ENCODE measurements at places on chromosomes 13 and 19.

GRCh38 chr19:44592451-44592890 is 20.9 kb upstream of the IGSF23 start:
- DNase-seq = no peak

DNA sequence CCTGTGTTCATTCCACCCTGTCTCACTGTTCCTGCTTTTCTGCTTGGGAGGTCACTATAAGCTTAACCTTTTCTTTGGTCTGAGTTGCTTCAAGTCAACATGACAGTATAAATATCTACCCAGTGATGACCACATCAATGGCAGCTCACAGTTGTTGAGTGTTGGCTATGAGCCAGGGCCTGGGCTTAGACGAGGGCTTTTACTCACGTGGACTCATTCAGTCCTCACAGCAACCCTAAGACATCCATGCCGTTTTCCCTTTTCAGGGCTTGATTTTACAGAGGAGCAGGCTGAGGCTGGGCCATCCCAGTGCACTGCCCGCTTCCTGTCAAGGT is 10.2 kb upstream of the CCDC97 start:
- no peak for DNase-seq

- no peak for DNase-seq
Measured at GRCh38 chr13:34421858-34422475, 520.1 kb upstream of the NBEA start.

- DNase-seq = no peak
Measured at GRCh38 chr19:19537075-19538048, 703 bp upstream of the CILP2 start.

DNA sequence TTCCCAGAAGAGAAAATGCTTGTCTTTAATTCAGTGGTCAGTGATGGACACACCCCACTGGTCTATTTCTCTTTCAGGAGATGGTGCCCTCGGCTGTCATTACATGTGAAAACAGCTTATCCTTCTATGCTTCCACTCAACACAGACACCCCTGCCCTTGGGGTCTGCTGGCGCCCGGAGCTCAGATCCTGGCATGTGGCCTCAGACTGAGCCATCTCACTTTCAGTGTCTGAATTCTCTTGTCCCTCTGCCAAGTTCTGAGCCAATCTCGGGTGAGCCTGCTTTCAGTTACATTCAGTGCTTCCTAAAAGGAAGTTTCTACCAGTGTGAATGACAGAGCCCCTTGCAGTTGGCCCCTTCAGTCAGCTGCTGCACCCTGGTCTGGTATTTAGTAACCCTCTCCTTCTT is 293.6 kb downstream of the DNAJC15 start:
- DNase-seq = no peak

DNA sequence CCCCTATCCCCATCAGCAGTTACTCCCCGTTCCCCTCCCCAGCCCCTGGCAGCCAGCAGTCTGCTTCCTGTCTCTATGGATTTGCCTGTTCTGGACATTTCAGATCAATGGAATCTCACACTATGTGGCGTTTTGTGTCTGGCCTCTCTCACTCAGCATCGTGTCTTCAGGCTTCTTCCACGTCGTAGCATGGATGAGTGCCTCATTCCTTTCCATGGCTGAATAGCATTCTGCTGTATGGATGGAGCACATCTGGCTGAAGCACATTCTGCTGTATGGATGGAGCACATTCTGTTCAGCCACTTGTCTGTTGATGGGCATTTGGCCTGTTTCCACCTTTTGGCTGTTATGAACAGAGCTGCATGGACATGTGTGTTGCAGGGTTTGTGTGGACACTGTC is 29.5 kb downstream of the CRTC1 start:
- no peak for DNase-seq

DNA sequence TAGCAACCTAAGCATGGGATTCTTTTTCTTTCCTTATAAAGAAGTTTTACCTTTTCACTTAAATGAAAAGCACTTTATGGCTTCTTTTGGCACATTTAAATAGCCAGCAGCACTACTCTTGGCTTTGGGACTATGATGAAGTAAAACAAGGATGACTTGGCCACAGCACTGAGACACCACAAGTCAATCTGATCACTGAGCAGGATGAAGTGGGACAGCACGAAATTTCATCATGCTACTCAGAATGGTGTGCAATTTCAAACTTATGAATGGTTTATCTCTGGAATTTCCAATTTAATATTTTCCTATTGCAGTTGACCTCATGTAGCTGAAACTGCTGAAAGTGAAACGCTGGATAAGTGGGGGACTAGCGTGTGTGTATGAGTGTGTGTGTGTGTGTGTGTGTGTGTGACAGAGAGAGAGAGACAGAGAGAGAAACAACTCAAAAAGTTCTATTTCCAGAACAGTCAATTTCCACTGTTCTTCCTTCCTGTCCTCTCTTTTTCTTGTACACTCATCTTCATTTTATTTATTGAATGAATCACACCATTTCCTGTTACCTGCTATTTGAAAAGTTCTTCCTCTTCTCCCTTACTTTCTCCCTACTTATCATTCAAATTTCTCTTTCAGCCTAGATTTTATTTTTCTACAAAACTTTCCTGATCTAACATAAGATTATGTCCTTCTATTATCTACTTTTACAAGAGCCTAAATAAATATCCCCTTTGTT is 414.2 kb upstream of the MIR17HG start:
- DNase-seq = no peak

- DNase-seq = no peak
Measured at GRCh38 chr13:76131551-76131950, 495.4 kb downstream of the LMO7 start.

DNA sequence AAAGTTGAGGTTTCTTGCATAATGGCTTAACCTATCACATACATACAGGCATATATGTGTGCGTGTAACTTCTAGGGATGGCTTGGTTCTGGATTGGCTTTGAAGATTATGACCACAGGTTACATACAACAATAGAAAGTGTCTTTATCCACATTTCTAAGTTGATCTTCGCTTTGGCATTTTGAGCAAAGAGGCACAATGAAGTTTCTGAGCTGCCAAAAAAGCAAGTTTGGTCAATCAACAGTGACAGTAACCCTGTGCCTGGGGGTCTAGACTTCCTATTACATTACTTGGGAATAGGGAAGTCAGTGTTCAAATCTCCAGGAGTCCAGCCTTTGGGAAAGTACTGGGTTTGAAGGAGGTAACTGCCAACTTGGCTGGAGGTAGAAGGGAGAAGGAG is 3.1 kb upstream of the SOX1 start:
- DNase-seq = no peak

DNA sequence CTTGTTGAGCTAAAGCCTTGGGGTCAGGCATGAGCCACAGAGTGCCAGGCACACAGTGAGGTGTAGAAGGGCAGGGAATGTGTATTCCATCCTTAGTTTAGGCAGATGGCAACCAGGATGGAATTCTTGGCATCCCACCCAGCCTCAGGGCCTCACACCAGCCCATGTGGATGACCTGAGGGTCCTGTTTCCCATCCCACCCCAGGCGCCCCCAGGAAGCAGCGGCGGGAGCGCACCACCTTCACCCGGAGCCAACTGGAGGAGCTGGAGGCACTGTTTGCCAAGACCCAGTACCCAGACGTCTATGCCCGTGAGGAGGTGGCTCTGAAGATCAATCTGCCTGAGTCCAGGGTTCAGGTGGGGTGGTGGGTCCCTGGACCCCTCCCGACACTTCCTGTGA is 14.3 kb downstream of the CRX start:
- DNase-seq = no peak

GRCh38 chr19:56140583-56141416 is at the start of gene ZNF444:
Gene ZNF444 (plus strand): TSS chr19:56141287. CDS start chr19:56146912, 5,625 bp downstream.
- peak; percentile 100 for DNase-seq

- DNase-seq = no peak
Measured at GRCh38 chr13:59172076-59172475, 991.7 kb downstream of the DIAPH3 start.

DNA sequence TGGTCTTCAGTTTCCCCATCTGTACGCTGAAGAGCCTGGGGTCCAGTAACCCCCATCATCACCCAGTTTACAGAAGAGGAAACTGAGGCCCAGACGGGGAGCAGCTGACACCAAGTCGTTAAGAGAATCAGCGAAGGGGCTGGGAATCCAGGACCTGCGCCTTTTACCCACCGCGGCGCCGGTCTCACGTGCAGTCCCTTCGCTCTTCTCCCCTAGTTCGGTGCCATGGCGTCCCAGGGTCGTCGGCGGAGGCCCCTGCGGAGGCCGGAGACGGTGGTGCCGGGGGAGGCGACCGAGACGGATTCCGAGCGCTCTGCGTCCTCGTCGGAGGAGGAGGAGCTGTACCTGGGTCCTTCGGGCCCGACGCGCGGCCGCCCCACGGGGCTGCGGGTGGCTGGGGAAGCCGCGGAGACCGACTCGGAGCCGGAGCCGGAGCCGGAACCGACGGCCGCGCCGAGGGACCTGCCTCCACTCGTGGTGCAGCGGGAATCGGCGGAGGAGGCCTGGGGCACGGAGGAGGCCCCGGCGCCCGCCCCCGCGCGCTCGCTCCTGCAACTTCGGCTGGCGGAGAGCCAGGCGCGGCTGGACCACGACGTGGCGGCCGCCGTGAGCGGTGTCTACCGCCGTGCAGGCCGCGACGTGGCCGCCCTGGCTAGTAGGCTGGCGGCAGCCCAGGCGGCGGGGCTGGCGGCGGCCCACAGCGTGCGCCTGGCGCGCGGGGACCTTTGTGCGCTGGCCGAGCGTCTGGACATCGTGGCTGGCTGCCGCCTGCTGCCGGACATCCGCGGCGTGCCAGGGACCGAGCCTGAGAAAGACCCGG is 698 bp downstream of the BLOC1S3 start:
- no peak for DNase-seq

GRCh38 chr19:42440357-42441048 is 2.2 kb downstream of the CXCL17 start:
- peak; percentile 30 for DNase-seq

- DNase-seq = no peak
Measured at GRCh38 chr13:36190771-36191170, 23.6 kb downstream of the SOHLH2 start.

GRCh38 chr19:37725181-37725580 is 5.6 kb upstream of the ZNF607 start:
- no peak for DNase-seq

DNA sequence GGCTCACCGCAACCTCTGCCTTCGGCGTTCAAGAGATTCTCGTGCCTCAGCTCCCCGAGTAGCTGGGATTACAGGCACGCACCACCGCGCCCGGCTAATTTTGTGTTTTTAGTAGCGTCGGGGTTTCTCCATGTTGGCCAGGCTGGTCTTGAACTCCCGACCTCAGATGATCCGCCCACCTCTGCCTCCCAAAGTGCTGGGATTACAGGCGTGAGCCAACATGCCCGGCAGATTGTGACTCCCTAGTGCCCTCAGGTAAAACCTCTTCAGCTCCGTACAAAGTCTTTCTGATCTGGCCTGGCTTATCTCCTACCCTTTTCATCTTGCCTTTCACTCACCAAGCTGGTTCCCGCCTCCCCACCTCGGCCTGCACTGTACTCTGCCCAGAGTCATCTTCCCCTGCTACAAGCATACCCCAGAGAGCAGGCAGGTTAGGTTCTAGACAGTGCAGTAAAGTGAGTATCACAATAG is 15.0 kb downstream of the BICRA start:
- no peak for DNase-seq

GRCh38 chr13:106376401-106377112 is 158.9 kb downstream of the EFNB2 start:
- no peak for DNase-seq

GRCh38 chr19:49160450-49161189 is 3.0 kb downstream of the TRPM4 start:
- no peak for DNase-seq

DNA sequence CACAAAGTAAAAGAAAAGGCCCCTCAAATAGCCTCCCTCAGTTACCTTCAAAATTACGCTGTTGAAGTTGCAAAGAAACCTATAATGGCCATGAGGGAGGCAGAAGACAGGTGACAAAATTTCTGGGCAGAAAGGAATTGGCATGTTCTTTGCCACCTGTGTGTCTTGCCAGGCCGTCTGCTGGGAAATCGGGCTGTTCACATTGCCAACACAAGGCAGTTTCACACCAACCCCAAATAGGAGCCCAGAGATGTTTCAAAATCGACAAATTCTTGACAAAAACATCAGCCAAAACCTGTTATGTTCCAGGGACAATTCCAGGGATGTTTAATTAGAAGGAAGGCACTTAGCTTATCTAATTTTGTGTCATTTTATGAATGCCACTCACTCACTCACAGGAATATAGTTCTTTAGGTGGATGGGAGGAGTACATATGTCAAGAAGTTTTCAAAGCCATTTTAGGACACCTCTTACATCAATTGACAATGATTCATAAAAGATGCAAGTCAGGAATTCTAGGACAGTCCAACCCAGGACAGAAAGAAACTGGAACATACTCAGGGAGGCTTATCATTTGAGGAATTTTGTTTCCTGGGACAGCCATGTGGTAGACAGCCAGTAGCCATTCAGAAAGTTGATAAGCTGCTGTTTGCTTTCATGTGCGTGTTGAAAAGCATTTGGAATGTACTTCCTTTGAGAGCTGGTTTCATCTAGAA is 164.5 kb downstream of the RGCC start:
- DNase-seq = no peak

DNA sequence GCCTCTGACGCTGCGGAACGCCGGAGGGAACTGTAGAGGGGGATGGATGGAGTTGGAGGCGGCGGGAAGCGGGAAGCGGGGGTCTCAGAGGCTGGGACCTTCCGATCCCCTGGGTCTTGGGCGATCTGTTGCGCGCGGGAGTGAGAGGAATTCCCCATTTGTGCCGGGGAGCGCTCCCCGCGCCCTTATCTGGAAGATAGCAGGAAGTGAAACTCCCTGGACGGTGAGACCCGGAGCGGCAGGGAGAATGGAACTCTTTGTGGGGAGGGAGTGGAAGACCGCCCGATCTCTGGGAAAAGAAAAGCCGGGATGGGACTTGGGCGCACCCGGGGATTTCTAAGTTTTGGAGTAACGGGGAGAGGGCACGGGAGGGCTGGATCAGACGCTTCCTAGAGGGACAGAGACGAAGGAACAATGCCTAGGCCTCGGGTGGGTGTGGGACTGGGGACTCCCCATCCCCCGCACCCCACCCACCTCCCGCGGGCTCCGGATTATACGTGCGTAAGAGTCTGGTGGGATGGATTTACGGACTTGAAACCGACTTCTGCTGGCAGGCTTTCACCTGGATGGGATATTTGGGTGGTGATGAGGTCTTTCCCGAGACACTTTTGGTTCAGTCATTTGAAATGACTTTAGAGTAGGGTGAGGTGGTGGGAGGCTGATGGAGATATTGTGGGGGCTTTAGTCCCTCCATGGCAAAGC is 495 bp downstream of the LSR start:
- DNase-seq = no peak

- no peak for DNase-seq
Measured at GRCh38 chr13:113187263-113187669, 21.2 kb downstream of the PCID2 start.

DNA sequence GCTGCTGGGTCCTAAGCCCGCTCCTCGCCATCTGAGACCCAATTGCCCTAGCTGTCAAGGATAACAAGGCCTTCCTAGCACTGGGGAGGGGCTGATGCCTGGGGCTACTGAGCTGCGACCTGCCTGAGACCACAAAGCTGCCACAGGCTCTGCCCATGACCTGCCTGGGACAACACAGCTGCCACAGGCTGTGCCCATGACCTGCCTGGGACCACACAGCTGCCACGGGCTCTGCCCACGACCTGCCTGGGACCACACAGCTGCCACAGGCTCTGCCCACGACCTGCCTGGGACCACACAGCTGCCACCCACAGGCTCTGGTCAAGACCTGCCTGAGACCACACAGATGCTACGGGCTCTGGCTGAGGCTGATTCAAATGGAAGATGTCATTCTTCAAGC is 54.8 kb downstream of the EPS15L1 start:
- DNase-seq = no peak

All from NCI-H1436 (cell line).